Activated T-helper 1 cell treated with anti-CD3 and anti-CD28 coated beads, Interleukin-2, amount 50 U/mL, for 16 hours (primary cell): ENCODE measurements at places on chromosomes 13 and 19.

DNA sequence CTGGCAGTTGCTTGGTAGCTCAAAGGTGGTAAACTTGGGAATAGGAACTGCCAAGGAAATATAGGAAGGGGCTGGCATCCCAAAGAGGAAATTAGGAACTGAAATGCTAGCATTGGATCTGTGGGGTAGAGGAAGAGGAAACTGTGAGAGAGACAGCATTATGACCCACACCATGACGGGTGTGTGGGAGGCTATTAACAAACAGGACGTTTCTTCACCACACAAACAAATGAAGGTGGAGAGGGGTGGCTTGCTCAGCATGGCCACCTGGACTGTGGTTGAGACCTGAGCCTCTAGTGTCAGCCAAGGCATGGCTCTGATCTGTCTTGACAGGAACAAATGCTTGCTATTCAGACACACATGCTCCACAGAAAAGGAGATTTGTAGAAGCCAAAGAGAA lies 178.2 kb downstream of the B3GLCT start:
- no peak for DNase-seq

DNA sequence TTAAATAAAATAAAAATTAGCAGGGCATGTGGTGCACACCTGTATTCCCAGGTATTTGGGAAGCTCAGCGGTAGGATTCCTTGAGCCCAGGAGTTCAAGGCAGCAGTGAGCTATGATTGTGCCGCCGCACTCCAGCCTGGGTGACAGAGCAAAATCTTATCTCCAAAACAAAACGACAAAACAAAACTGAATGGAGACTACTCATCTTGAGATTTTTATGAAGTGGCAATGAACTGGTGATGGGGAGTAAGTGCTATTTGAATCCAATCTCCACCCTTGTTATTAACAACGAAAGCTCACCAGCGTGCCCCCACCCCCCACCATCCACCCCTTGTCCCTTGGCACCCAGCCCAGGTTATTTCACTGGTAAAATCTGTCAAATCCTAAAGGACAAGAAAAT lies 45.2 kb upstream of the URI1 start:
- DNase-seq: no peak

DNA sequence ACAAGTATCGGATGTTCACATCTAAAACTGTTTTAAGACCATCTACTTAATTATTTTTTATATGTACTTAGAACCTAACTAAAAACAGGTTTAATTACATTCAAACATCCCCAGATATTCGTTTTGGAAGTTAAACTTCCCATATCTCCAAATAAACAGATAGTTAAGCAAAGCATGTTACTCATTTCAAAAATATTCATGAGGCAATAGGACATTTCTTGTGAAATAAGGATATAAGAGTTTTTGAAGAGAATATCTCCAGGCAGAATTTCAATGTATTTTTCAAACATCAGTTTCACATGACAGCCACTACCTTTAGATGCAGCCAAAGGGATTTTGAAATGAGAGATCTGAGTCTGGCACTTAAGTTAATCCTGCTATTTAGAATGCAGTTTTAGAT lies 697.5 kb downstream of the SLITRK1 start:
- no peak for DNase-seq

DNA sequence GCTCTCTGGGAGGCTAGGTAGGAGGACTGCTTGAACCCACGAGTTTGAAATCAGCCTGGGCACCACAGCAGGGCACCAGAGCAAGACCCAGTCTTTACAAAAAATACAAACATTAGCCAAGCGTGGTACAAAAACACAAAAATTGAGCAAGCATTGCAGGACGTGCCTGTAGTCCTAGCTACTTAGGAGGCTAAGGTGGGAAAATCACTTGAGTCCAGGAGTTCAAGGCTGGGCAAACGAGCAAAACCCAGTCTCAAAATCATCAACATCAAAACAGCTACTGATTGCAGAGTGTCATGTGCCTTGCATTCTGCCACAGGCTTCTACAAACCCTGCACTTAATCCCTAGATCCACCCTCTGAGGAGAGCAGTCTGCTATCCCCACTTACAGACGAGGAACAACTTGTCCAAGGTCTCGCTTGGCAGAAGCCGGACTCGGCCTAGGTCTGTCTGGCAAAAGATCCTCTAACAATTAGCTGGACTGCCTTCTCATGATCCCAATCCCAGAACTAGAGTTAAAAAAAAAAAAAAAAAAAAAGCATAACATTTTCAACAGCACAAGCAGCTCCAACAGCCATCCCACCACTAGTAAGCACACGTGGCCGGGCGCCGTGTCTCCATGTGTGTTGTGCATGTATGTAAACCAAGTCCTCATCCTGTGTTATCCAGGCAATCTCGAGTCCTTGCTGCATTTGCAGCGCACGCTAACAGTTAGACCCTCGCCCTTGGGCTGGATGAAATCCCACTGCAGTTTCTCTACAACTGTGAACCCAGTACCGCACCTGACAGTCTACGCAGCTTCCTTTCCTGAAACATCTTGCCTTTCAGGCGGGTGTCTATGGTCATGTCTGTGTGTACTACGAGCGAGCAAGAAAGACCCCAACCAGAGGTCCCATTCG lies 2.0 kb downstream of the PPP6R1 start:
- DNase-seq: no peak

GRCh38 chr13:41639955-41640780 lies 182.8 kb downstream of the RGCC start:
- no peak for DNase-seq

DNA sequence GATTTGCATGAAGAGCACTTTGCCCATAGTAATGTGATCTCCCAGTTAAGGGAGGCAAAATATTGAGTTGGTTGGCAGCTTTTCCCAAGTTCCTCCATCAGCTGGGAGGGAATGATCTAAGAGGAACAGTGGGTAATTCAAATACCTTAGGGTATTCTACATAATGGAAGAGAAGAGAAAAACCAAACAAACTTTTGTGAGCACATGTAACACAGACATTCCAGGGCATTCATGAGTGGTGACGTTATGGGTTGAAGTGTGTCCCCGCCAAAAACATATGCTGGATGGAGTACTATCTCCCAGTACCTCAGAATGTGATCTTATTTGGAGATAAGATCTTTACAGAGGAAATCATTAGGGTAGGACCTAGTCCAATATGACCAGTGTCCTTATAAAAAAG lies 220.1 kb downstream of the FOXO1 start:
- no peak for DNase-seq

- no peak for DNase-seq
Measured at GRCh38 chr13:78623132-78623531, 19.8 kb upstream of the POU4F1 start.

GRCh38 chr13:58587183-58587582 lies 955.6 kb downstream of the PCDH17 start:
- no peak for DNase-seq

DNA sequence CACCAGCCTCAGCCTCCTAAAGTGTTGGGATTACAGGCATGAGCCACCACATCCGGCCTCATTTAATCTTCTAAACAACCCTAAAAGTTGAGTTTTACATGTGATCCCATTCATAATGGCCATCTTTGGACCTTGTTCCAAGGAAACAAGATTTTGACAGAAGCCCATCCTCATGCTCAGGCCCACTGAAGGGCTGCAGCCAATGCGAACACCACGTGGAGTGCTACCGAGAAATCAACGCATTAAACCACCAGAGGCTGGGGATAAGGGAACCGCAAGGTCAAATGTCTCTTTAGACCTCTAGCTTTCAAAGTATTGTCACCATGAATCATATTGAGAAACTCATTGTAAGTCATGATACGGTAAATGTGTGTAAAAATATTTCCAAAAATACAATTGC lies 49.4 kb upstream of the DOCK9 start:
- no peak for DNase-seq

DNA sequence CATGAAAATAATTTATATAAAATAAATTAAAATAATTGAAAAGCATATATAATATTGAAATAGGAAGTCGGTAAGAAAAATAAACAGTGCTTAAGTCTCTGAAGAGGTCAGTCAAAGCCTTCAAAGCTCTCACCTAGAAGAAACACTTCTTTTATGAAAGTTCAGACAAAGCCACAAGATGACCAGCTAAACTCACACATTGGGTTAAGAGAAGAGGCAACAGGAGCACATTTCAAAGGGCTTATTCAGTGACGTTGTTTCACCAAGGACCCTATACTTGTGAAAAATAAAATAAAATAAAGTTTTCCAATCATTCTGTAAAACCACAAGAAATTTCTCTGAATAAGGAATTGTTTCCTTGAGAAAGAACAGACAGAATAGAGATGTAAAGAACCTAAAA lies 2.5 kb upstream of the ITM2B start:
- no peak for DNase-seq

DNA sequence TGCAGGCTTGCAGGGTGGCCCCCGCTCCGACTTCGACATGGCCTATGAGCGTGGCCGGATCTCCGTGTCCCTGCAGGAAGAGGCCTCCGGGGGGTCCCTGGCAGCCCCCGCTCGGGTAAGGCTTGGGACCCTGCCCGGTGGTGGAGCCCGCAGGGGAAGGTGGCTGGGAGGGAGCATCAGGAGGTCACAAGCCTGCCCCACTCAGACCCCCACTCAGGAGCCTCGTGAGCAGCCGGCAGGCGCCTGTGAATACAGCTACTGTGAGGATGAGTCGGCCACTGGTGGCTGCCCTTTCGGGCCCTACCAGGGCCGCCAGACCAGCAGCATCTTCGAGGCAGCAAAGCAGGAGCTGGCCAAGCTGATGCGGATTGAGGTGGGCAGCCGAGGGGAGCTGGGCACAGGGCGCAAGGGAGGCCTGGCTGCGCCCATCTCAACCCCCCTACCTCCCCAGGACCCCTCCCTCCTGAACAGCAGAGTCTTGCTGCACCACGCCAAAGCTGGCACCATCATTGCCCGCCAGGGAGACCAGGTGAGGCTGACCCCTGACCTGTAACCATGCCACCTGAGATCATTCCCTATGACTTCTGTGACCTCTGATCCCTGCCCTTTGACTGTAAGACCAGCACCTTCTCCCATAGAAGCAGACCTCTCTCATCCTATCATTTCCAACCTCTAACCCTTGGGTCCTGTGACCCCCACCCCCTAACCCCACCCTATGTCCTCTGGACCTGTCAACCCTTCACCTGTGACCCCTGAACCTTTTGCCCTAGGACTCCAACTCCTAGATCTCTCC lies 7.2 kb downstream of the PNPLA6 start:
- no peak for DNase-seq

DNA sequence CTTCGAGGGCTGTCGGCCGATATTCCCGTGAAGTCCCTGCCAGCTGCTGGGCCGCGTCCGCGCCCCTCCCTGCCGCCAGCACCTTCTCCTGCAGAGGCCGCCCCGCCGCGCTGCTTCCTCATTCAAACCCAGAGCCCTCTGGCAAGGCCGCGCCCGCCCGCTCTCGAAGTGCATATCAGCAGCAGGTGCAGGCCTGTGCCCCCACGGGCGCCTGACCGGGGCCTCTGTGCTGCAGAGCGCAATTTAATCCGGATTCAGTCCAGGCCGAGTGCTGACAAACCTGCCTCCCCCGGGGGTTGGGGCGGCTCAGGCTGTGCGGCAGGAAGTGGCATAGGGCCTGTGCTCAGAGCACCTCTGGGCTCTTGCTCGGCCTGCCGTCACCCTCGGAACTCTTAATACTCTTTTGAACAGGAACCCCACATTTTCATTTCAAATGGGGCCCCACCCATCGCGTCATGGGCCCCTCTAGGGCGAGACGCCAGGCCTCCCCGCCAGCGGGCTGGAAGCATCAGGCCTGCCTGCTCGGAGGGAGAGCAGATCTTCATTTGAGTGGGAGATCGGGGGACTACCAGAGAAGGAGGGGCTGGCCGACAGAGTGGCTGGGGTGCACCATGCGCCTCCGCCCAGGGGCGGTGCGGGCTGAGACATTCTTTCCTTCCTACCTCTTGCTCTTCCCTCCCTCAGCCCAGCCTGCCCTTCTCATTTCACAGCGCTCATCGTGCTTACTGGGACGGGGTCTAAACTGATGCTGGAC lies 125.7 kb downstream of the TNFRSF19 start:
- peak; percentile 35 for DNase-seq

- DNase-seq: no peak
Measured at GRCh38 chr19:44529536-44529935, at the start of gene CEACAM20. Gene CEACAM20 (minus strand): TSS chr19:44529675. CDS start chr19:44529509, 166 bp downstream.
